ENCODE measurements at places on chromosomes 4 and X.

- DNase-seq = peak; percentile 4
These were observed 137.9 kb upstream of the ZXDB start for GRCh38 chrX:57453901-57454300.

DNA sequence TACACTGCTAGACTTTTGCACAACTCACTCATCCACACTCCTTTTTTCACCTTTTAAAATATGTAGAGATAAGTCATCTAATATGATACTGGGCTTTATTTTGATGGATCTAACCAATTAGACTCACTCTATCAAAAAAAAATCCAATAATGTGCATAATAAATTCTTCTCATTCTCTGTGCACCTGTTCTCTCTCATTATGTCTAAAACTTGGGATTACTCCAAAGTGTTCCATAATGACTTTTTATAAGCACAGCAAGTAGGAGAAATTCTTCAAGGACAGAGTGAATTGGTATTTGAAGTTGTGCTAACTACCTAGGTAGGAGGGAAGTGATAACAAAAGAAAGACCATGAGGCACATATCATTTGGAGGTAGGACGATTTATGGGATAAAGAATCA, 1438.8 kb downstream of the PCDH7 start:
- no peak for DNase-seq

DNA sequence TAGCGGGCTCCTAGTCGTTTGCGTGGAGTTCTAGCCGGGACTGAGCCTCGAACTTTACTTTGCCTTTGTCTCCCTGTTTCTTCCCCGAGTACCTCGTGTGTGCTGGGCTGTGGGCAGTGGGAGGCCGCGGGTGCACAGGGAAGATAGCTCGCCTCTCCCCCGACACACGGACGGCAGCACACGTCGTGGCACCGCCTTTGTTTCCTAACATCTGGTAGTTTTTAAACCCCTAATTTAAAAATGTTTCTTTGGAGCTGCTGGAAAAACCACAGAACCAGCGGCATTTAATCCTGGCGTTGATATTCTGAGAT, 866 bp downstream of the RBM46 start:
- no peak for DNase-seq

- DNase-seq = peak; percentile 52
These were observed 45.5 kb downstream of the VGLL1 start for GRCh38 chrX:136577552-136577951.

DNA sequence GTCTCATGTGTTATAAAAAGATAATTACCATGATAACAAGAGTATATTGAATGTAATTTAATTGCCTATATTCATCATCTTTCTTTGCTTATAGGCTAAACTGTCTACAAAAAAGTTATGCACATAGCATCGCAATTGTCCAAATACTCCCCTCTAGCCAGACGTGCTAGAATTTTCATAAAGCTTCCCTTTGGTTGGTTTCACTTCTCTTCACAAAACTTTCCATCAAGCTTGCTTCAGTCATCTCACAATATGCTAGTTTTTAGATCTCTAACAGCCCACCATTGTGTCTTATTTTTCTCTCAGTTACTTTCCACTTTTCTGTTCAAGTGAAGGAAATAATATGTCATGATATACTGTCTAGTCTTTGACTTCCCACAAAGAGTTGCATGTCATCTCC, 448.3 kb upstream of the SPANXN1 start:
- DNase-seq = no peak

- no peak for DNase-seq
These were observed 88.2 kb downstream of the TMA16 start for GRCh38 chr4:163582703-163583102.

- no peak for DNase-seq
These were observed 16.1 kb downstream of the FAT1 start for GRCh38 chr4:186707574-186707973.

GRCh38 chrX:18890724-18891547, 93.0 kb downstream of the PHKA2 start:
- DNase-seq = no peak

DNA sequence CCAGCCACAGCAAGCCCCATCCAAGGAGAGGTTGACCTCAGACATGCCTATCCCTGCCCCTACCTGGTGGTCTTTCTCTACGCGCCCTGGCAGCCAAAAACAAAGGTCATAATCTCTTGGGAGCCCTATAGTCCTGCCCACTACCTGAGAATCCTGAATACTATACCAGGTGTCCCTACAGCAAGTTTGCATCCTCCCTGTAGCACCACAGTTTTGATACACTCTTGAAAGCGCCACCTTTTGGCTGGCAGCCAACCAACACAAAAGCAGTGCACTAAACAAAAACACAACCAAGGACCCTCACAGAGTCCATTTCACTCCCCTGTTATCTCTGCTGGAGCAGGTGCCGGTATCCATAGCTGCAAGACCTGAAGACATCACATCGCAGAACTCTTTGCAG, 523.8 kb upstream of the CPEB2 start:
- no peak for DNase-seq

DNA sequence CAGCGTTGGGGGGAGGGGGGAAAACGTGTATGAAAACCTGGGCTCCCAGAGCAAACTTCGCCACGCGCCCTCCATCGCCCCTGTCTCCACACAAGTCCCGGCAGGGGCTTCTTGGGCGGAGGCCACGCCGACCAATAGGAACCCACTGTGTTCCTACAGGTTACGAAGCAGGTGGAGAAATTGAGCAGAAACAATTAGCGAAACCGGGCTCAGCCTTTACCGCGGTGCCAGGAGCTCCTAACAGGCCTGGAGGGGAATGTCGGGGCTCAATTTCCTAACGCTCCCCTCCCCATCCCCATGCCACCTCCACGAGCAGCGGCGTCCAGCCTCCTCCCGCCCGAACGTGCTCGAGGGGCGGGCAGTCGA, 589 bp upstream of the KIT start:
- DNase-seq = no peak

DNA sequence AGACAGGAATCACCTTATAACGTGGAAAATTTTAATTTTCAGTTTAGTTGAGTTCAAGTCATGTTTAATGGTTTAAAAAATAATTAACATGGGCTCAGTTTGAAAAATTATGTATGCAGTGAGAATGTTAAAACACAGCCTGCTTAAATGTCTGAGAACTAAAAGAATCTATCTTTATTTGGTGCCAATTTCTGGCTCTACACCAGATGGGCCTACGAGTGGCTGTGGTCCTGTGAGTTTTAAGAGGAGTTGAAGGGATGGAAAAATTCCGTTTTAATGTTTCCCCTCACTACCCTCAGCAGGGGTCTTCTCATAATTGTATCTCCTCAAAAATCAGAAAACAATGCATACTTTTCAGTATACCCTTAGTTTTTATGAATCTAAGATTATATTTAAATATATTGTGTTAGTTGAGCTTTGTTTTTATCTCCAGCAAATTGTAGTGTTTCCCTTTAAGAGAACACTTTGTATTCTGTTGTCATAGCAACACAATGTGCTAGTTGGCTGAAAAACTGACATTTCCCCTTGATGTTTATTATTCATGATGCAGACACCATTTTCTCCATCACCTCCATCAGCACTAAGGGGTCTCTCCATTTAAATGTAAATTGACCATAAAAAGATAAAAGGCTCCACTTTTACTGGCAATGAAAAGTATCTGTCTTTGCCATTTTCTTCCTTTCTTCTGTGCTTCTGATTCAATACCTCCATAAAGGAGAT, 393.5 kb upstream of the GRIA3 start:
- DNase-seq = no peak

DNA sequence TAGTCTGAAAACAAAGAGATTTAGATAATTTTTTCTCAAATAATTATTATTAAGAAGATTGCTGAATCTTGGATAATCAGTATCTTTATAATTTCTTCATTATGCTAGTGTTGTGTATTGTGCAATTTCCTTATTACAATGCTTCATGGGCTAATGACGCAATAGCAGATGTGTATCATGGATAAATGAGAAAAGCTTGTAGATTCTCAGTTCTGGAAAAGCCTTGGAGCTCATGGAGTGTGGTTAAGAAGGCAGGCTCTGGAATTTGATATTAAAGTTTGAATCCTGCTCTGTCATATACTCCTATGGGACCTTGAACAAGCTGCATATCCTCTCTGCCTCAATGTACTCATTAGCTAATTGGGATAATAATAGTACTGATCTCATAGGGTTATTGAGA, 18.9 kb upstream of the CXCL8 start:
- DNase-seq = no peak

DNA sequence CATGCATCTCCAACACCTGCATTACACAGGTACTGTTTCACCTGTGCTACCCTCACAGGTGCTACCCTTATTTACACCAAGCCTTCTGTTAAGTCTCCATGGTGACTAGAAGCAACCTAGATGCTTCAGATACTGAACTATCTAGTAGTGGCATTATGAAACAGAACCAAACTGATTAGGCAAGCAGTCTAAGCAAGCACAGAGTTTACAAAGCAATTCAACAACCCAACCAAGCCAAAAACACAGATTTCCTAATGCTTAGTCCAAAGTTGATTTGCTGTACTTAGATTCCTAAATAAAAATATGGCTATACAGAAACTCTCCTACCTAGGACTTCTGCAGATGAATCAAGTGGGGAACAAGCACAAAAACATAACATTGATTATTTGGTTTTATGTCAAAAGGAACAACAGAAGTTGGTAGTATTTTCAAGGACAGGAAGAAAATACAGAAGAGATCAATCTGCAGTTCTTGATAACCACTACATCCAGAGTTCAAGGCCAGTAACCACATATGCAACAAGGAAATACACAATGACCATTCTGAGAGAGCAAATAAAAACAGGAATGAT, 3.2 kb downstream of the TAPT1 start:
- DNase-seq = no peak

GRCh38 chr4:182144626-182145333, 98.4 kb upstream of the TENM3 start:
- DNase-seq = no peak

- DNase-seq = no peak
These were observed 332.7 kb downstream of the RAPGEF2 start for GRCh38 chr4:159435561-159436023.

- DNase-seq = no peak
These were observed 627 bp upstream of the FAT4 start for GRCh38 chr4:125313989-125314667.

- DNase-seq = no peak
These were observed 268.7 kb downstream of the NR3C2 start for GRCh38 chr4:148173397-148174017.

DNA sequence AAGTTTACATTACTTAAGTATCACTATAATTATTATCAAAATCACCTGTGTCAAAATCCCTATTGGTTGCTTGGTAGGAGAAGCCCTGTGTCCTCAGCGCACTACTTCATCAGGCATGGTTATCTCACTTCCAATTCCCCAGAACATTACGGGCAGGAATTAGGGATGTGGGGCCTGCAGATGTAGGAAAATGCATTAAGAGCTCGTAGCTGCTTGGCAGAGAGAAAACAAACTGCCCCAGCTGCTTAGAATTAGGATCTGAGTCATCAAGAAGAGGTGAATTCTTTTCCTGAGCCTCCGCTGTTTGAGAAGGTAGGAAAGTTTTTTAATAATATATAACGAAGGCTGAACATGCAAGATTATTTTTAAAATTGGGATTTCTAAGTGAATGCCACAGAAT, 31.1 kb upstream of the CLNK start:
- DNase-seq = no peak

GRCh38 chr4:152678841-152679240, 956 bp downstream of the TMEM154 start:
- DNase-seq = peak; percentile 49

DNA sequence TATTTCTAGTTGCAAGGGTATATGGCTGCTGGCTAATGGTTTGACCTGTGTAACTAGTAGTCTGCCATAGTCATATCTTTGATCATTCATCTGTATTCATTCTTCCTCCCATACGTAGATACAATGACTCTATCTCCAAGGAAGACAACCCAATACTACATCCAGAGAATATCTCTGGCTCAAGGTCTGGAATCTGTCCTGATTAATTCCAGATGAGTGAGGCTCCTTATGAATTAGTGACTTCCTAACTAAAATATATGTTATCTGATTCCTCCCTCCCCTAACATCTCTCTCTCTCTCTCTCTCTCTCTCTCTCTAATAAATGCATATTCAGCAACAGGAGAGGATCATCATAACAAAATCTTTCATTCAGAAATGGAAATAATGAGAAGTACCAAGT, 641.5 kb downstream of the FAT4 start:
- DNase-seq = no peak

DNA sequence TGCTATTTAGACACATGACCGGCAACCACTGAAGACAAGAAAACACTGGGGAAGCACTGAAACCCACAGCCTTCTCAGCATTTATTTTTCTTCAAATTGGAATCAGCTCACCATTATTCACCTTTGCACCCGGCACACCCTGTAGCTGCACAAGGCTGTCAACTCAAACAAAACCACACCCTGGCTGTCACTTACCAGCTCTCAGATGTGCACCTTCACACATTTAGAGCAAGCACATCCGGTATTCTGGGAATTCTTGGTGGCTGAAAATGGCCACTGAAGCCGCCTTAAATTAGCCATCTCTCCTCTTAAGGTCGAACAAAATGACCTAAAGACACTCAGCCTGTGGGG, 5.9 kb downstream of the ZFYVE28 start:
- DNase-seq = no peak

GRCh38 chrX:25810202-25810601, 327.9 kb upstream of the MAGEB18 start:
- no peak for DNase-seq

- no peak for DNase-seq
These were observed 12.6 kb upstream of the SUPT20HL1 start for GRCh38 chrX:24347881-24348280.

GRCh38 chr4:120085705-120086104, 19.1 kb upstream of the MAD2L1 start:
- DNase-seq = no peak

DNA sequence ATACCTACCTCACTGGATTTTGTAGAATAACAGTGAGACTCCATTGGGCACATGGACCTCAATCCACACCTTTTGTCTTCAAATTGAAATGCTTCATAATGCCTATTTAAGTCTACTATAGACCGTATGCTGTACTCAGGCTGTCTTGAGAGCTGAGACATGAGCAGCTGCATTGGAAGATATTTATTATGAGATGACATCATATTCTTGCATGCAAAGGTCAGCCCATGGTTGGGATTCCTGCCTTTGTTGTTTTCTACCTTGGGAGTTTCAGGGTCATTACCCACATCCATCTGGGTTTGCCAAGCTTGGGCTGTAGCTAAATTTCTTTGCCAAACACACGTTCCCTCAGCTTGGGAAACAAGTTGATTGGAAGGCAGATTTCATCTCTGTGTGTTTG, 33.2 kb upstream of the MAMLD1 start:
- DNase-seq = no peak

DNA sequence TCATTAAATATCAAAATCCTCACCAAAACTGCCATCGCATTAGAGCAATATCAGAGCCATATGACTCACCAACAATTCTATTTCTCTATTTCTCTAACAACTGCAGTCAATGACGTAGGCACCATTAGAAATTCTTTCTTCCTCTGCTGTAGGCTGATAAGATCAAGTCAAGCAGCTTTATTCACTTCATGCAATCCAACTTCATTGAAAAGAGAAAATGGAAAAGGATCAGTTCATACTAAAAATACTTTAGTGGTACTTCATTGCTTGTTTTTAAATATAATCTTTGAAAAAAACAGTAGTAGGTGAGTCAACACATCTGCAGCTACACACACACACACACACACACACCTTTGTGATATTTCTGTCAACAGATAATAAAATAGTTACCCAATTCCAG, 345.3 kb upstream of the TENM3 start:
- peak; percentile 13 for DNase-seq
